Activated CD4-positive, alpha-beta T cell treated with anti-CD3 and anti-CD28 coated beads for 36 hours (primary cell): ENCODE measurements at places on chromosomes 12 and 14.

DNA sequence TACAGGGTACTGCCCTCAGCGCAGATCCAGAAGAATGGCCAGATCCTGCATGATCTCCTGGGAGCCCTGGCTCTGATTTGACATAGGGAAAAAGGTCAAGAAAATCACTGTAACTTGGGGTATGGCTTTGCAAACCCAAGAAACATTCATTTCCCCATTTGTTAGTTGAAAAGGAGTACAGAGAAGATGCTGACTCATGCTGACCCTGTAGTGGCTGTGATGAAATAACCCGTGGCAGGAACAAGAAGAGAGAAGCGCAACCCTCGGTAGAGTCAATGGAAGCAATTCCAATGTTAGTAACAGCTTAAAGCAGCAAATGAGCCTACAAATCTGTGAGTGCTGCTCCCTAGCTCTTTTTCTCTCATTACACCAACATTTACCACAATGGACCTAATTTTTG is 281.6 kb upstream of the NPAS3 start:
- DNase-seq = no peak

- DNase-seq = no peak
Observed at GRCh38 chr12:26740991-26741390, 92.0 kb downstream of the ITPR2 start.

GRCh38 chr12:117680312-117680711 is 288.5 kb downstream of the KSR2 start:
- no peak for DNase-seq

GRCh38 chr12:89539426-89540223 is 13.8 kb upstream of the POC1B start:
- DNase-seq = no peak

GRCh38 chr14:79781882-79782281 is 429.4 kb downstream of the DIO2 start:
- DNase-seq = no peak

DNA sequence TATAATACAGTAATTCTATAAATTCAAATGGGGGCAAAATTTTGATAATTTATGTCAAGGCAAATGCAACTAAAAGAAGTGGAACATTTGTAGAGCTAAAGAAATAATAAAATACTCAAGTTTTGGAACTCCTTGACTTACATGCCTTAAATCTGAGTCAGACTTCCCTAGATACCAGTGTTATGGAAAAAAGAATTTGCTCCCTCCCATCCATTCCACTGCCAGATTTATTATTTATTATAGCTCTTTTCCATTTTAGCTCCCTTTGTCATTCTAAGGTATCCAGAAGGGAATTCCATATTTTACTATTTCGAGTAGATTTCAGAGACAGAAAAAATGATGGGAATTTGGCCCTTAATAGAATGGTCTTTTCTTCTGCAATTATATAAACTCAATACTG is 44.0 kb downstream of the RHOJ start:
- DNase-seq = no peak

GRCh38 chr12:131282292-131283080 is 328.8 kb downstream of the ADGRD1 start:
- no peak for DNase-seq

DNA sequence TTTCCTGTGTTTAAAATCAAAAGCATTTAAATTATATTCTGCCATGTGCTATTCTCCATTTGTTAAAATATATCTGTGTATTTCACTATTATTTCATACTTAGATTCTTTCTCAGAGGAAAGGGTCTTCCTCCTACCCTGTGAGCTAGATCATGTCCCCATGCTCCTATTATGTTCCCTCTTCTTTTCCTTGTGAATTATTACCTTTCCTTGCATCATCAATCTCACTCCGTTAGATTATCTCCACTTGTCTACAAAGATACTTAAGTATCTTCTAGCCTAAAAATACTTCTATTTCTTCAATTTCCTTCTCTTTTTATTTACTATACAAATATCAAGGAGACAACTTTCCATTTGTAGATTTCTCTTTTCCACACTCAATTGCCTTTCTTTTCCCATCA is 146.5 kb downstream of the FOXG1 start:
- DNase-seq = no peak

DNA sequence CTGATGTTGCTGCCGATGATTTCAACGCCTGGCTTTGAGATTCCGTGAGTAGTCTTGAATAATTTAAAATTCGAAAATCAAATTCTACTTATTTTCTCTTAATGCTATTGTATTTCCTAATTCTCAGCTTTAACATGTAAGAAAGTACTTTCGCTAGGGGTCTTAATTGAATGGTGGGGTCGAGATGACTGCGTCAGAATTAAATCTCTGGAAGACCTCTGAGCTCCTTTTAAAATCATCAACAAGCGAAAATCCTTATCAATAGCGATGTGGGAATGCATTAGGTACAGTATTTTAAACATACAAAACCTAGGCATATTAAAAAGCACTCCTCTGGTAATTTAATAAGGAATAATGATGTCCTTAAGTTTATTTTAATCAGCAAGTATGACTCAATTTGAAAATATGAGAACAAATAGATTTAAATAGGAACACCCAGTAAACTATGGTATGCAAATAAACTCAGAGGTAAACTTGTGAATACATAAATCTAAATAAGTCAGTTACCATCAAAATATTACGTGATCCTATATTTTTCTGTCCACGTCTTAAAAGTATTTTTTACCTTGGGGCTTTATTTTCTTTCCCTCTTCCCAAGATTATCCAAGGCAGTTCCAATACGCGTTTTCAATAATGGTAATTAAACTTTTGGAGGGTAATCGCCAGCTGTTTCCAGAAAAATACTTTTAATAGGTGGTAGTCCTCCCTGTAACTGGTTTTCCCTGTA is 1.4 kb downstream of the FOXA1 start:
- DNase-seq = no peak

DNA sequence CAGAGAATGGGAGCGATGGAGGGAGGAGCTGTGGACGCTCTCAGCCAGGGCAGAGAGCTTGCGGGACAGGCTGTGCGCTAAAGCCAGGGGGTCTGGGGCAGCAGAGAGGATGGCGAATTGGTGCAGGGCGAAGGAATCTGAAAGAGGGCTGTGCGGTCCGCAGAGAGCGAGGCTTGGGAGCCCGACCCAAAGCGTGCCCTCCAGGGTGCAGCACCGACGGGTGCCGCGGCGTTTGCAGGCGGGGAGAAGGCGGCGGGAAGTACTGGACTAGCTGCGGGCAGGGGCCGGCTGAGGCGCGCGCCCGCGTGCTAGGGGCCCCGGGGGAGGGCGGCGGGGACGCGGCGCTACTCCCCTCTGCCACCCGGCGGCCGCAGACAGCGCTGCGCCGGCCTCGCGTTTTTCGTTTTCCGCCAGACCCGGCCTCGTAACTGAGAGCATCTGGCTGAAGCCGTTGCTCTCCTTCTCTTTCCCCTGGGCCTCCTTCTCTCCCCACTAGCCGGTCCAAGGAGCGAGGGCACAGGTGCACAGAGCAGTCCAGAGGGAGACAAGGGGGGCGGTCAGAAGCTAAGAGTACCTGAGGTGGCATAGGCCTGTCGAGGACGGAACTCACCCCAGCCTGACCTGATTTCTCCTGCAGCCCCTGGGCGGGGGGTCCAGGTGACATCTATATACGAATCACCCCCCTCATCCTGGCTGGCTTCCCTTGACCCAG is 24.9 kb downstream of the SLC6A12 start:
- peak; percentile 76 for DNase-seq

DNA sequence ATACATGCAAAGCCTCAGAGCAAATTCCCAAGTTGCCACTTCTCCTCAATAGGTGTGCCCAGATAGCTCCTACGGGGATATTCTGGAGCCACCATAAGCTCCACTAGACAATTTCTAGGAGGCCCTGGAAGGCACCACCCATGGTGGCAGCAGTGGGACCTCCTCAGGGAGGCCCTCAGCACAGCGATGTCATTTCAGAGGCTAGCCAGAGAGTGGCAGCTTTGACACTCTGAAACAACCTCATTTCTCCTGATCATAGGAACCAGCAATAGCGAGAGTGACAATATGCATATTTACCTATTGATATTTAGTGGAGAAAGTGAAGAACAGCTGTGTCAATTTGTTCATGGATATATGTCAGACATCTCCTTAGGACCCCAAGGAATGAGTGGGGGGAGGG is 612.3 kb downstream of the SOX5 start:
- DNase-seq = no peak

DNA sequence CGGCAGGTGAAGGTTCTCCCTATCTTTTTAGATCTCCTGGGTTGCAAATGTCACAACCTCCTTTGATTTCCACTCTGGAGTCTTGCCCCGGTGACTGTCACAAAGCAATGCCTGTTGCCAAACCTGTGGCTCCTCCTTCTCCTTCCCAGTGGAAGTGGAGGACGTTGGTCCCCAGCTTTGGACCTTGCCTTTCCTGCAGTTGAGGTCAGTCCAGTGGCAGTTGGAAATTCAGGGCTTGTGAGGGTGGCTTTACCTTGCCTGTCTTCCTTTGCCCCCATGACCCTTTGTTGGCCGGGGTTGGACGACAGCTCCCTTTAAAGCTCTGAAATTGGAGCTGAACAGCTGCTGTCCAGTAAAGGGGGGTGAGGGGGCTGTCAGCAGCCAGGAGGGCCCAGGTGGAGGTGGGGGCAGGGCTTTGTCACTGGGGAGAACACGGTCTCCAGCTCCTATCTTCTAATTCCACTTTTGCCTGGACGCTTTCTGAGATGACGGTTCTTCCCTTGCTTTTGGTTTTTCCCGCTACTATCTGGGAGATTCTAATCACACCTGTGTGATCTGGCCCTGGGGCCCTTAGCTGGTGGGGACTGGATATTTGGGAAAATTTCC is 4.1 kb downstream of the TEAD4 start:
- DNase-seq = no peak
